ENCODE measurements at places on chromosomes 16 and 17. TPM values are rescaled to one million over a fixed set of nuclear protein-coding genes. Genes with fewer than 3 reads are reported as not detected.

GRCh38 chr16:11079652-11080187 is 135.4 kb downstream of the CLEC16A start:
- no peaks in the 10 kb centered on the region for H3K27me3 ChIP-seq
- H3K4me3 ChIP-seq: no peak overlapping the region
- no peaks in the 10 kb centered on the region for H3K36me3 ChIP-seq

- no peak for DNase-seq
- H3K27ac ChIP-seq: peak overlapping the region; percentile 88
- H3K27me3 ChIP-seq: no peaks in the 10 kb centered on the region
- peak overlapping the region; percentile 91 for H3K4me3 ChIP-seq
- peaks cover 20% of the 10 kb centered on the region for H3K4me1 ChIP-seq
These were observed 908 bp downstream of the COG4 start for GRCh38 chr16:70522216-70523075.

- peak overlapping the region; percentile 82 for H3K27ac ChIP-seq
- DNase-seq: no peak
- H3K4me3 ChIP-seq: no peak overlapping the region
- peaks cover 6% of the 10 kb centered on the region for H3K4me1 ChIP-seq
- H3K36me3 ChIP-seq: peaks cover 22% of the 10 kb centered on the region
- H3K27me3 ChIP-seq: no peaks in the 10 kb centered on the region
These were observed 19.5 kb downstream of the UNC13D start for GRCh38 chr17:75824666-75825065.

DNA sequence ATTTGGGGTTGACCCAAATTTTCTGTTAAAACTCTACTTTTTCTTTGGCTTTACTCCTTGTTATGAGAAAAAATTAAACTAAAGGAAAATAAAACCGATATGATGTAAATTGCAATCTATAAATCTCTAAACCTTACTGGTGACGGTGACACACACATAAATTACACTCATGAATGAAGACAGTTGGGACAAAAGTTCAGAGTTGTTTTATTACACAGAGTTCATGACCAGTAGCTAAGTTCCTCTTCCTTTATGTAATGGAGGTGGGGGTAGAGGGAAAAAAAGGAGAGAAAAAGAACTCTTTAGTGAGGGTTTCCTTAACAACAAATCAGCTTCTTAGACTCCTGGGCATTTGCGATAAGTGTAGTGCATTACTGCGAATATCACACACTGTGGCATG is 220.7 kb downstream of the KCNJ2 start:
- no peaks in the 10 kb centered on the region for H3K36me3 ChIP-seq
- H3K4me1 ChIP-seq: peaks cover 8% of the 10 kb centered on the region
- no peak for DNase-seq

DNA sequence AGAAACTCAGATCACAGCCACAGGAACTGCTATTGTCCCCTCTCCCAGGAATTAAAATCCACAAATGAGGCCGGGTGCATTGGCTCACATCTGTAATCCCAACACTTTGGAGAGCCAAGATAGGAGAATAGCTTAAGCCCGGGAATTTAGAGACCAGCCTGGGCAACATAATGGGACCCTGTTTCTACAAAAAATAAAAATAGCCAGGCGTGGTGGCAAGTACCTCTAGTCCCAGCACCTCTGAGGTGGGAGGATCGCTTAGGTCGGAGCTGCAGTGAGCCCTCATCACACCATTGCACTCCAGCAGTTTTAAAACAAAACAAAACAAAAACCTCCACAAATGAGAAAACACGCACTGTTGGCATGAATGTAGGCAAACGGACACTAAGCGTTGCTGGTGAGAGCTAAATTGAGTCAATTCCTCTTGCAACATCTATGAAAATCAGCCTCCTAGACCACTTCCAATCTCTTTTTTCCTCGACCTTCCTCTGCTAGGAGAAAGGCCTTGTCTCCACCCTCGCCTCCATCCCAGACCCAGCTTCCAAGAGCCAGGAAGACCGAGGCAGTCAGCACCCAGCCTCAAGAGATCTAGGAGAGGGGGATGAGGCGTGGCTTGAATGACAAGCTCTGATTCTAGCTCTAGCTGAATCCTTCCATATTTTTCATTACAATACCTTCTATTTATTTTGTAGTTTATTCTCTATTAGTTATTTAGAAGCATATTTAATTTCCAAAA is 14.8 kb downstream of the TLE7 start:
- no peaks in the 10 kb centered on the region for H3K36me3 ChIP-seq
- no peak overlapping the region for H3K4me3 ChIP-seq
- H3K4me1 ChIP-seq: no peaks in the 10 kb centered on the region
- H3K27me3 ChIP-seq: peaks cover 48% of the 10 kb centered on the region
- H3K27ac ChIP-seq: no peak overlapping the region
- DNase-seq: no peak

GRCh38 chr17:77666462-77666861 is 292.0 kb upstream of the TNRC6C start:
- H3K4me3 ChIP-seq: no peak overlapping the region
- no peaks in the 10 kb centered on the region for H3K36me3 ChIP-seq
- no peak for DNase-seq

GRCh38 chr16:89152831-89153700 is 18.5 kb upstream of the CDH15 start:
- no peaks in the 10 kb centered on the region for H3K4me1 ChIP-seq
- no peak overlapping the region for H3K4me3 ChIP-seq
- no peak overlapping the region for H3K27ac ChIP-seq
- no peak for DNase-seq

GRCh38 chr17:81870981-81871386 is at the start of gene ARHGDIA:
TSS of gene ARHGDIA (minus strand) at chr17:81871337. CDS start at chr17:81869930, 1,407 bp downstream.
- H3K4me3 ChIP-seq: peak within 1 kb of the TSS; percentile 79
- no peaks in the 10 kb centered on the region for H3K36me3 ChIP-seq
- H3K27ac ChIP-seq: peak within 1 kb of the TSS; percentile 96
- peak; percentile 93 for DNase-seq
- H3K4me1 ChIP-seq: peaks cover 44% of the 10 kb centered on the region
- H3K27me3 ChIP-seq: no peaks in the 10 kb centered on the region

- no peaks in the 10 kb centered on the region for H3K27me3 ChIP-seq
- no peaks in the 10 kb centered on the region for H3K36me3 ChIP-seq
- H3K4me1 ChIP-seq: peaks cover 14% of the 10 kb centered on the region
- DNase-seq: no peak
- H3K4me3 ChIP-seq: no peak overlapping the region
- peak overlapping the region; percentile 60 for H3K27ac ChIP-seq
These were observed 269.7 kb downstream of the SEC14L1 start for GRCh38 chr17:77410470-77410869.

CPHXL2 gene
- total RNA-seq: not detected

MATCAP1 gene
- total RNA-seq: 78.1 TPM

All from cardiac muscle cell (in vitro differentiated cells and primary cell).